ENCODE measurements at places on chromosomes 7 and 10.

GRCh38 chr10:127194599-127194998 lies 1.8 kb downstream of the INSYN2A start:
- DNase-seq, result no peak

DNA sequence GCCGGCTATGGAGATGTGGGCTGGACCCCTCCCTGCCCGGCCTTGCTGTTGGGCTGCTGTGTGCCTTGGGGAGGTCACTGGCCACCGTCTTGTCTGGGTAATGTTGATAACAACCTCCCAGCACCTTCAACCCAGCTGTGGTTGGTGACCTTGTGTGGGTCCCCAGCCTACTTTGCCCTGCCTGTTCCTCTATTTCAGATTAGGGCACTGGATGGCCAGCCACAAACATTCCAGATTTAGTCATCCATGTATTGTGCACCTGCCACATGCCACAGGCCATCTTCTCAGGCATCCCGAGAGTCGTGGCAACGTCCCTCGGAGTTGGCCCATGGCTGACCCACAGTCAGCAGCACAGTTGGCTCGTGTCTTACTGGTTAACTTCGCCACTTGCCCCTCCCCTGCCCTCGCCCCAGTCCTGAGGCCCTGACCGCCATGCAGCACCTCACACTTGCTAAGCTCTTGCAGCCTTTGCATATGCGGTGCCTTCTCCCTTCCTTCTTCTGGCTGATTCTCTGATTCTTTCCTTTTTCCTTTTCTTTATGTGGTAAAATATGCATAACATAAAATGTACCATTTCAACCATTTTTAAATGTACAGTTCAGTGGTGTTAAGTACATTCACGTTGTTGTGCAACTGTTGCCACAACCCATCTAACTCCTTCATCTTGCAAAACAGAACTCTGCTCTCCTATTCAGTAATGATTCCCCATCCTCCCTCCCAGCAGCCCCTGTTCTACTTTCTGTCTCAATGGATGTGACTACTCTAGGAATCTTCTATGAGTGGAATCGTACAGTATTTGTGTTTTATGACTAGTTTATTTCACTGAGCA lies 60.6 kb downstream of the PRF1 start:
- no peak for DNase-seq

- no peak for DNase-seq
Observed at GRCh38 chr7:75850235-75850634, 28.6 kb upstream of the RHBDD2 start.

DNA sequence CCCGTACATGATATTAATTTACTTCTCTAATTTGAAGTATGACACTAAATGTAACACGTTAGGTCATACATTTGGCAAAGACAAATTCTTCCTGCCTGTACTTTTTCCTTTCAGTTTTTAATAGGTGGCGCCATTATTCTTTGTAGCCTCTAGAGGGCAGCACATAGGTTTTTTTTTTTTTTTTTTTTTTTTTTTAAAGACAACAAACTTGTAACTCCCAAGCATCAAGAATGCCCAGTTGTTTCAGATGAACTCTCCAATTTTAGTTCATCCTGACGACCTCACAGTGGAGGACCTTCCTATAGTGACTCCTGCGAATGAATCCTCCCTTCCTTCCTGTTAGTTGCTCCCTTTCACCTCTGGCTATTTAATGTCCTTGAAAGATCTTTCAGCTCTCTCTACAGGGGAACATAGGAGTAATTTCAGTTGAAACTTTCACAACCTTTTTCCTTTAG lies 139.3 kb upstream of the HDAC9 start:
- no peak for DNase-seq

- DNase-seq, result no peak
Observed at GRCh38 chr7:2947058-2947780, 96.4 kb downstream of the CARD11 start.

- DNase-seq, result no peak
Observed at GRCh38 chr10:108957681-108958080, 965.6 kb downstream of the XPNPEP1 start.

- DNase-seq, result no peak
Observed at GRCh38 chr7:132029369-132030085, 473.1 kb upstream of the PODXL start.

DNA sequence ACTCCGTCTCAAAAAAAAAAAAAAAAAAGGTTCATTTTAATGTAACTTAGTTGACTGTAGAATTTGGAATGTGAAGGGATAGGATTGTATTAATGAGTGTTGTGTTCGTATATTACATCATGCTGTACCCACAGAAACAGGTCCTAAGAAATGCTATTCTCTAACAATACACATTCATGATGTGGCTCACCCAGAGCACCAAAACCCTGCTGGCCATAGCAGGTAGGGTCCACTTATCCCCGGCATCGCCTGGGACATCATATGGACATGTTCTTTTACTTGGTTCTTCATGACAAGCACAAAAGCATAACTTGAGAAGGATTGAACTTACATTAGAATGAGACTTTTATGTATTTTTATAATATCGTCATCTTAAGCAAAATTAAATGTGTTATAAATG lies 241.5 kb downstream of the CACNB2 start:
- no peak for DNase-seq

- no peak for DNase-seq
Observed at GRCh38 chr7:44113764-44114354, 9.5 kb downstream of the POLD2 start.

GRCh38 chr7:101363734-101364374 lies 1.2 kb downstream of the COL26A1 start:
- DNase-seq, result peak; percentile 52

DNA sequence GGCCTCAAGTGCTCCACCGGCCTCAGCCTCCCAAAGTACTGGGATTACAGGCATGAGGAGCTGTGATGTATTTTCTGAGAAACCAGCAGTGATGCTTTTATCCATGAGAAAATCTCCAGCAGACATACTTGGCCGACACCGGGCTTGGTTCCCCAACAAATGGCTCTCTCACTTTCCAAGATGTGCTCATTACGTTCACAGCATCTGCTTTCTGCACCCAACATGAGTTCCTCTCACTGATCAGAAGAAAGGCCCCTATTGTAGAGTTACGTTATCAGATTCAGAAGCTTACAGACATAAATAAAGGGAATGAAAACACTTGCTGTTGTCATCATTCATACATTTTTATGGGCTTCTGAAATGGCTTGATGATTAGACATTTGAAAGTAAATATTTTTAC lies 95.0 kb downstream of the CALD1 start:
- no peak for DNase-seq

GRCh38 chr7:91295576-91295975 lies 31.3 kb downstream of the FZD1 start:
- no peak for DNase-seq

DNA sequence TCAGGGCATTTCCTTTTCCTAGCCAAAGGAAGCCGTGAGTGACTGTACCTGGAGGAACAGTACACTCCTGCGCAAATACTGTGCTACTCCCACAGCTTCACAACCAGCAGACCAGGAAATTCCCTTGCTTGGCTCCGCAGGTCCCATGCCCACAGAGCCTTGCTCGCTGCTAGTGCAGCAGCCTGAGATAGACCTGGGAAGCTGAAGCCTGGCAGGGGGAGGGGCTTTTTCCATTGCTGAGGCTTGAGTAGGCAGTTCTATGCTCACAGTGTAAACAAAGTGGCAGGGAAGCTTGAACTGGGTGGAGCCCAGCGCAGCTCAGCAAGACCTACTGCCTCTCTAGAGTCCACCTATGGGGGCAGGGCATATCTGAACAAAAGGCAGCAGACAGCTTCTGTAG lies 291.2 kb downstream of the HGF start:
- DNase-seq, result no peak

DNA sequence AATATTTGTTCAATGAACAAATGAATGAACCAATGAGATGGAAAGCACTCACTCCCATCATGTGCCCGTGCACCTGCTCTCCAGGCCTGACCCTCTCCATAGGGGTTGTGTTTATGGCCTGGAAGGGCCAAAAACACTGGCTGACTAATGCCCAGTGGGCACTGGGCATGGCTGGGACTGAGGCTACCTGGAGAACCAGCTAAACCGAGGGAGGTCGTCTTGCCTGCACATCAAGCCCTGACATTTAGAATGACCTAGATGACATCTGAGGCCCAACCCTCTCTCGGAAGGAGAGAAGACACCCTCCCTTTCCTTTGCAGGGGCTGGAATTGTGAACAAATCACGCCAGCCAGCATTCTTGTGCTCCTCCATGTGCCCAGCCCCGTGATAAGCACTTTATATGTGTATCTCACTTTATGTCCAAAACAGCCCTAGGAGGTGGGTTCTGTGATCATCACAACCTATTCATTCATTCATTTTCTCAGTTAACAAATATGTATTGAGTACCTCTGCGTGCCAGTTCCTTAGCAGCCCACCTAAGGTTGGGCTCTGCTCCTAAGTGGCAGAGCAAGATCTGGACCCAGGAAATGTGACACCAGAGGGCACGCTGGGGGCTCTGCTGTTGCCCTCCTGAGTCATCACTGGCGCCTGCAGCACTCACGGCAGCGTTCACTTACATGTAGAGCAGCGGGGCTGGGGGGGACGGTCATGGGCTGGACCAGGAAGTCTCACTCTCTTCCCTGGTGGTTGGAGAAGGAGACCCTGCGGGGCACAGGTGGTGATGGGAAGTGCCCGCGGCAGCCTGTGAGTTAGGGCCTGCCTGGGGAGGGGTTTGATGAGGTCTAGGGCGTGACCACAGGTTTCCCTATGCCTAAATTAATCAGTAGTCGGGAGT lies 52.0 kb downstream of the TSPAN15 start:
- no peak for DNase-seq

GRCh38 chr10:26983156-26983555 lies 117.1 kb downstream of the ANKRD26 start:
- no peak for DNase-seq

- DNase-seq, result no peak
Observed at GRCh38 chr7:140182917-140183316, 6.1 kb upstream of the KDM7A start.

GRCh38 chr7:44994877-44995554 lies 5.0 kb upstream of the CCM2 start:
- no peak for DNase-seq

DNA sequence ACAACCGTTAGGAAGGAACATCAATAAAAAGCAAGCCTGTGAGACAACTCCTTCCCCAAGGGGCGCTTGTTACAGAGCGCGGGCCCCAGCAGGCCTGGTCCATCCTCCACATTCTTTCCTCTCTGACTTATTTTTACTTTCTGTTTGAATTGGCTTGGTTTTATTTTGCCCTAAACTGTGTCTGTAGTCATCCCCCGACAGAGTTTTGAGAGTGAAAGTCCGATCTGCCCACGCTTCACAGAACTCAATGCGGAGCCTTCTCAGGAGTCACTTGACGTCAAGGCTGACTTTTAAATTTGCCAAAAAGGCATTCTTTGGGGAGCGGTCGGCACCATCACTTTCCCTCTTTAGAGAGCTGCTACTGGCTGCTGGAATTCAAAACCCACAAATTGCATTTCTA lies 150.1 kb upstream of the KLF6 start:
- no peak for DNase-seq

GRCh38 chr10:122417667-122418066 lies 36.8 kb upstream of the ARMS2 start:
- DNase-seq, result no peak

DNA sequence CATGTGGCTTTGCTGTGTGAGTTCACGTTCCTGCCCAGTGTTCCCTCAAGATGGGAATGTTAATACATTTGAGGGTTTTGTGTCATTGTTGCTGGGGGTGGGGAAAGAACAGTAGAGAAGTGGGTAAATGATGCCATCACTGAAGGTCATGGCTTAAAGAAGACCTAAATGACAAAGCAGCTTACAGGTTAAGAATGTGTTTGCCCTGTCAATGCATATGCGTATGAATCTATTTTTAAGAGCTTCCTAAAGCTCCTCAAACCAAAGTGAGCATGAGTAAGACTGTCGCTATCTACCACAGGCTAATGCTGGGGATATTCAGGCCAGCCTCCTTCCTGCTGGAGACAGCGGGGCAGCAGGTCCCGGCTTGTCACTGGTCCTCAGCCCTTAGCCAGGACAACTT lies 162.9 kb downstream of the CREB5 start:
- no peak for DNase-seq

DNA sequence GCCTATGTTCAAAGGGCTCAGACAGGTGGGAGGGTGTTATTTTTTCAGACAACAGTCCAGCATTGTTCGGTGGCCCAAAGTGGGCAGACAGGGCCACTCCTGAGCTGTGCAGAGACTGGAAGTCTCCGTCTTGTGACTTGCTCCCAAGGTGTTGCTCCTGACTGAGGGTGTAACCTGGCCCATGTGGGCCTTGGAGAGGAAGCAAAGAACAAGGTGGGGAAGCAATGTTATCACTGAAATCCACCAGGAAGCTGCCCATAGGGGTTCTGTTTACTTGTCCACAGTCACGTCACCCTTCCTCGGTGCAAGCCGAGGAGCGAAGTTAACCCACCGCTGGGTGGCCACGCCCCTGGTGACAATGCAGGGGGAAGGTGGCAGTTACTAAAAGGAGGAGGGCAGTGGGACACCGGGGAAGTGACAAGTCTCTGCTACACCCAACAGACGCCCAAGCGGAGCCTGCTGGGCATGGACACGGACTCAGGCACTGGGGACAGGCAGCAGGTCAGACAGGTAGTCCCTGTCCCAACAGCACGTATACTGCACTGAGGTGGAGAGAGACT lies 311.6 kb upstream of the MKI67 start:
- no peak for DNase-seq

DNA sequence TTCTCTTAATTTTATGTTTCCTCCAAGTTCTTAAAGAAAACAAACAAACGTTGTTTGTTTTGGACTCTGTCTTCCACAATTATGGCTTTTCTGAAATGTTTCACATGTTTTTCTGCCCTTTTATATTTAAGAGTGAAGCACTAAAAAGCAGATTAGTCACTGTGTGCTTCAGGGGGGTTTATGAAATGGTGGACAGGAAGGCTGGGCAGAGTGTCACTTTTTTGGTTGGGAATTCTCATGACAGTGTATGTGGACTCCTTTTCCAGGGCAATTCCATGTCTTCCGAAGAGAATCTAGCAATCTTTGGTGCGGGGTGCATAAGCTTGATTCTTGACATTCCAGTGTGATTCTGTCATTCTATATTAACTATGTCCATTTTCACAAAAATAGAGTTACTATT lies 669.4 kb downstream of the PARD3 start:
- no peak for DNase-seq

GRCh38 chr7:142626420-142627035 lies 122.7 kb upstream of the PRSS1 start:
- peak; percentile 34 for DNase-seq

DNA sequence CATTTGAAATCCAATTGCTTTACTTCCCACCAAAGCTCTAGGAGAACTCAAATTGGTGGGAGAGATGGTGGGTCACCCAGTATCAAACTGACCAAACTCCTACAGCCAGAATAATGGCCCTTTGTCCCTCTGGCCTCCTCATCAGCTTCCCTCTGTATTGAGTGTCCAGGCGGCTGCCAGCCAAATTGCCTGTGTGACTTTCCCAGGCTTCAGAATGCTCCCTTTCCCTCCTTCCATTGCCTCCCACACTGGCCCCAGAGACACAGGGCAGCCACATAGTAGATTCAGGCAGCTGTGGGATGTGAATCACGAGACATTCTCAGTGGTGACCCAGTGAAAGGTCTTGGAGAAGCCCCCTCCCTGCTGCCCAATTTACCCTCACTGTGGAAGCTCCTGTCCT lies 12.7 kb upstream of the VDAC2 start:
- DNase-seq, result no peak

DNA sequence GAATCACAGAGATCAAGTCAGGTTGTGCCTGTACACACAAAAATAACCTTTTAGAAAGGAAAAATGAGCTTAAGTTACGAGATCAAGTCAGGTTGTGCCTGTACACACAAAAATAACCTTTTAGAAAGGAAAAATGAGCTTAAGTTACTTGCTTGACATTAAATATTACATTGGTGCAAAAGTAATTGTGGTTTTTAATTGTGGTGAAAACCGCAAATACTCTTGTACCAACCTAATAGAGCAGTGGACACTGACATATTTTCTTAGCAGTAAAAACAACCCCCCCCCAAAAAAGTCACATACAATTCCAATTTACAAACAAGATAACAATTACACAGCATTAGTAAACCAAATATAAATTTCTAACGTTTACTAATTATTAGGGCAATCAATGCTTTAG lies 595.6 kb downstream of the GRM8 start:
- no peak for DNase-seq
